RKO (cell line): ENCODE measurements at places on chromosomes 6 and 20.

DNA sequence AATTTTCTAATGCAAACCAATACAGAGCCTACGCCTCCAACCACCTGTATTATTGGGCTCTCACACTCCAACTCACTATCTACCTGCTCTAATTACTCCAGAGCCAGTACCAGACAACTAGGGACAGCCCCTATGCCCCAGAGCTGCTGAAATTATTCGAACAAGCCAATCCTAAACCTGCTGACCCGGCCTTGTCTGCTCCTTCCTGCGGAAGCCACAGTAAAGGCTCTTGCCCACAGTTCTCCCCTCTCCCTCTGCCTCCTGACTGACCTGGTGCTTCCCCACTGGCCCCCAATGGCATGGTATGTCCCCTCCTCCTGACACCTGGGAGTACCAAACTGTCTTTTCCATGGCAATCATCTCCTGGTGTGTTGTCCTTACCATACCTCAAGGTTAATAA, 4.1 kb upstream of the TOX2 start:
- DNase-seq, result no peak

GRCh38 chr6:33638556-33638955, 17.4 kb downstream of the ITPR3 start:
- DNase-seq, result no peak

GRCh38 chr6:3591970-3592369, 135.1 kb upstream of the SLC22A23 start:
- no peak for DNase-seq

DNA sequence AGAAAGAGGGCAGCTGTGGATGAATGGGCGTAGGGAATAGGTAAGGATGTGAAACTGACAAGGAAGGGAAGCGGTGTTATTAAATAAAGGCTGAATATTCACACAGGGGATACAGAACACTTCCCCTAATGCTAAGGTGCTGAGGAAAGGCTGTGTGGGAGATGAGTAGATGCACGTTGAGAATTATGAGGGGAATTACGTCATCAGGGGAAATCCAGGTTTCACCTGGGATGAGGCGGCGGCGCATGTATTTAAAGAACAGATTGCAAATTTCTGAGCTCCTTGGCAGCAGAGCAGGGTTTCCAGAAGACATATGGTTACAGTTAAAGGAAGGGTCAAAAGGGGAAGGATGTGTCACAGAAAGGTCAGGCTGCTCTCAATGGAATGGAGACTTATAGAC, 28.7 kb upstream of the EDN1 start:
- DNase-seq, result no peak

GRCh38 chr6:24060982-24061754, 64.8 kb upstream of the NRSN1 start:
- no peak for DNase-seq

DNA sequence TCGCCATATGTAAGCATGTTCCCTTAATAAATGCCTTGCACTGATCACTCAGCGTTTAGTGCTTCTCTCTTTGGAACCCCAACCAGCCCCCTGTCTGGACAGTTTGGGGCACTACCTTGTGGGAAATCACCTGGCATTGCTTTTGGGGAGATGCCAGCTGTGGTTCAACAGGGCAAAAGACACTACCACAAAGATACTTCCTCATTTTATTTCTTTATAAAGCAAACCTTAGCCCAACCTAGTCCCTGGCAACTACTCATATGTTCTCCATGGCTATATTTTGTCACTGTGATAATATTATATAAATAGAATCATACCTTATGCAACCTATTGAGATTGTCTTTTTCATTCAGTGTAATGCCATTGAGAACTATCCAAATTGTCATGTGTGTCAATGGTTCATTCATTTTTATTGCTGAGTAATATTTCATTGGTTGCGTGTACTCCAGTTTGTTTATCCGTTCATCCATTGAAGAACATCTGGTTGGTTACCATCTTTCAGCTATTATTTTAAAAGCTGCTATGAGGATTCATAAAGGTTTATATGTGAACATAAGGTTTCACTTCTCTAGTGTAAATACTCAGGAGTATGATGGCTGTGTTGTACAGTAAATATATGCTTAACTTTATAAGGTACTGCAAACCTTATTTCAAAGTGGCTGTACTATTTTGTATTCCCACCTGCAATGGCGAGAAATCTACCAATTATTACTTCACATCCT, 114.8 kb downstream of the MOXD1 start:
- DNase-seq, result no peak

DNA sequence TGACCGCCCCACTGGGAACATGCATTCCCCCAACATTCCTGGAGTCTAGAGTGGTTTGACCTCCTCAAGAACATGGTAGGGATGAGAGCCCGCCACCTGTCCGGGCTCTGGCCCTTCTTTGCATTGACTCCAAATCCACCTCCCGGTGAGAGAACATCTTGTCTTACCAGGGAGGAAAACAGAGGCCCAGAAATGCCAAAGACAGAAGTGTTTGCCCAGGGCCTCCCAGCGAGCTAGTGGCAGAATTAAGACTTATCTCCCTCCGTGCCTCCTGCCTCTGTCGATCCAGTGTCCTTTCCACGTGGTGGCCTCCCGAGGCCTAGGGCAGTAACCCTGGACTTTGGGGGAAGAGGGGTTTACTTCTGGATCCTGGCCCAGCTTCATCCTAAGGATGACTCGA, 134.8 kb downstream of the JPH2 start:
- no peak for DNase-seq

DNA sequence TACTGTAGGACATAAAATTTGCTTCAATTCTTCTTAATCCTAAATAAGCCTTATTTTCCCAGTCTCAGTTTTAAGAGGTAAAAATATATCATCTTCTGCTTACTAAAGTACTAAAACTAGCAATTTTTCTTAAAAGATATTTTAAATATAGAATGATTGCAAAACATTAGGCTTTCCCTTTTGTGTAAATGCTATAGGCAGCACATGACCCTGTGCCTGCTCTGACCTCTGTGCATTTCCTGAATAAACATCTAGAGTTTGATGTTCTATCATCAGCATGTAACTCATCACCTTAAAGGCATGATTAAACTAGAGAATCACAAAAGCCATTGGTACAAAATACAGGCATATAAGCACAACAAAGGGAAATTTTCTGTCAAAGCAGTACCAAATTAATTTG, 422.7 kb downstream of the TFAP2B start:
- no peak for DNase-seq

- DNase-seq, result no peak
Observed at GRCh38 chr20:37351689-37352607, 6.0 kb downstream of the SRC start.
